Stimulated activated CD4-positive, alpha-beta T cell treated with anti-CD3 and anti-CD28 coated beads, TNF-alpha, amount 100 ng/mL, for 48 hours (primary cell): ENCODE measurements at places on chromosomes 12 and 14.

DNA sequence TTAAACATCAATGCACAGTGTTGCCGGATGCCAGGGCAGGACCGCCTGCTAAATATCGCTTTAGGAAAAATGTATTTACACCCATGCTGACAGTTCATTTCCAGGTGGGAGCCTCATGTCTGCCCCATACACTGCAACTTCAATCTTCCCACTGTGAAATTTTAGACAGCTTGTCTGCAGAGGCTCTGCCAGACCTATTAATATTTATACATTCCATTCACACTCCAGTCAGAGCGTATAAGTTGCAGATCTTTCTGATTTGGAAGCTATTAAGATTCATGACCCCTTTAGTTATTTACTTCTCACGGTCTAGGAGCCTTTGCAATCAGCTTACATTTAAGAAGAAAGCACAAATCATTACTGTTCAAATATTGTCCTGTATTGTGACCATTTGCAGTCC is 357.4 kb downstream of the ATP23 start:
- no peak for DNase-seq

DNA sequence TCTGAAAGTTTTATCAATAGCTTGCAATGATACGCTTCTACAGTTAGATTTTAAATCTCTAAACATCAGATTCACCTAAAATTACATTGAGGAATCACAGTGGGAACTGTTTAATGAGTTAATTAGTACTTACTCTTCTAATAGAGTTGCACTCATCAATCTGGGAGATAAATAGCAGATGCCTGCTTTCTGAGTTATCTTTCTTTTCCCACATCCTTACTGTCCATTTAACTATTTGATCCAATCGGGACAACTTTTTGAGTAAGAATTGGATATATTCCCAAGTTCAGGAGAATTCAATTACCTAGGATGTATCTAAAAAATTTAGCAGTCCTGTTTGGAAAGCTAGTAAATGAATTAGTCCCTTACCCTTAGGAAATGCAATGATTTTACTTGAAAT is 162.3 kb downstream of the KCNH5 start:
- no peak for DNase-seq

DNA sequence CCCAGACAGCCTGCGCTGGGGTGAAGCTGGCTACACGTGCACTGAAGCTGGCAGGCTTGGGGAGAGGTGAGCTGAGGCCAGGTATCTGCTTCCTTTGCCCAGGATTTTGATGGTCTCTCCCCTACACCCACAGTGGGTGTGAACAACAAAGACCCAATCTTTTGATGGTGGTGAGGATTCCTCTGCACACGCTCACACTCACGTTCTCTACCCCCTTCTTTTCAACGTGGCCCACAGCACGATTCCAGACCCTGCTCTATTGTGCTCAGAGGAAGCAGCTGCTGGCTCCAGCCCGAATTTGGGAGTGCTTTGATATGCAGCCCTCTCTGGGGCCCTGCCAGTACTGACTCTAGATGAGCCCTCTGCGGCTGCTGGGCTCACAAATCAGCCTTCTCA is 4.9 kb downstream of the CD9 start:
- DNase-seq: no peak

- DNase-seq: no peak
Measured at GRCh38 chr14:60981633-60982455, 799 bp downstream of the SLC38A6 start.

- no peak for DNase-seq
Measured at GRCh38 chr12:112749081-112749480, 42.5 kb upstream of the RPH3A start.

- DNase-seq: no peak
Measured at GRCh38 chr12:57089271-57090245, 644 bp downstream of the NAB2 start.

DNA sequence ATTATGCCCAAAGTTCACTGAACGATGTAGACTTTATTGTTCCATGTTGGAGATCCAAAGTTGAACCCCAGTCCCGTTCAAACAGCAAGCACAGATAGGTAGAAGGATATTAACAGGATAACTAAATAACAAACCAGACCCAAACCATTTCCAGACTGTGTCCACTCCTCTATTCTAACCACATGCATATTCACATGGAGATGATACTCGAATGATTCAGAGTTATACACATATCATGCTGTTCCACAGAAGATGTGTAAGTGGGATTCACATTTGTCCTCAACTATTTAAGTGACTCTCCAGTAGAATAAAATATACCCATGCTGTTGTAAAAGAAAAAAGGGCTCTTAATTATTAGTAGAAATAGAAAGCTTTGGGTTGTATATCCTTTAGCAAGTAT is 185.9 kb downstream of the ITPR2 start:
- DNase-seq: no peak

DNA sequence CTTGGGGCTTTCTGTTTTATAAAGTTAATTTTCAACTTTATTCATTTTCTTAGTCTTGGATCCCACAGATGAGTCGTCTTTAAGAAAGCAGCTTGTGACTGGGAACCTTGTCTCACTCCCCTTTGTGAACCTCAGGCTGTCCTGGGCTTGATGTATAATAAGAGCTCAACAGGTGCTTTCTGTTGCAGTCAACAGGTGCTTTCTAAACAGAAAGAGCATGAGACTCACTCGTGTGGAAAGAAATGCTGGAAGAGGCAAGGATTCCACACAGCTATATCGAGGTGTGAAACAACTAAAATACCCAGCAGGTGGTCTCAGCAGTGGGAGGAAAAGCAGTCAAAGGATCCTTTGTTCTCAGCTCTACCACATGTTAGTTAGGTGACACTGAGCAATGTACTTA is 398.9 kb downstream of the EGLN3 start:
- no peak for DNase-seq

DNA sequence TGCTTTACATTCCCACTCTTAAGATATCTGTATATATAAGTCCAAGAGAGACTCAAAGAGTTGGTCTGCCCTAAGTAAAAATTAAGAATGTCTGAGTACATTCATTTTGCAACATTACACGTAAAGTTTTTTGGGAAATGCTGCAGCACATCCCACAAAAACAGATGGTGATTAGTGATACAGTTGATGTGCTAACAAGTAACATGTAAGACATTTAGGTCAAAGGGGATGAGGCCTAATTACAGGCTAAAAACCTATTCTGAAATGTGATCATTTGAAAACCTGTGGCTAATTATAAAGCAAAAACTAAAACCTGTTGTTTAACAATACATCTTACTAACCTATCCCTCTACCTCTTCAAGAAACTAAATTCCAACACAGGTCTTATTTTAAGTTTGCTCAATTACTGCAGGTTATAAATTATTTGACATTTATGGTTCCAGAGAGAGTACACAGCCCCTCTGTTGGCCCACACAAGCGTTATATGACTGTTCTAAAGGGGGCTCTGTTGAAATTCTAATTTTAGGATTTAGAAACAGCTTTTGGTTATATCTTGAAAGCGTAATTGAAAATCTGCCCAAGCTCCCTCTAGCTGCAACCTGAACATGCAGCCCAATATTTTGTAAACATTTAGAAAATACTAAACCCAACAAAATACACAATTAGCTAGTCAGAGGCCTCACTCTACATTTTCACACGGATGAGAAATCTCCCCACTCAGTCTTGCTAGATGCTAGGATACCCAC is 42.9 kb downstream of the BRAP start:
- DNase-seq: no peak

DNA sequence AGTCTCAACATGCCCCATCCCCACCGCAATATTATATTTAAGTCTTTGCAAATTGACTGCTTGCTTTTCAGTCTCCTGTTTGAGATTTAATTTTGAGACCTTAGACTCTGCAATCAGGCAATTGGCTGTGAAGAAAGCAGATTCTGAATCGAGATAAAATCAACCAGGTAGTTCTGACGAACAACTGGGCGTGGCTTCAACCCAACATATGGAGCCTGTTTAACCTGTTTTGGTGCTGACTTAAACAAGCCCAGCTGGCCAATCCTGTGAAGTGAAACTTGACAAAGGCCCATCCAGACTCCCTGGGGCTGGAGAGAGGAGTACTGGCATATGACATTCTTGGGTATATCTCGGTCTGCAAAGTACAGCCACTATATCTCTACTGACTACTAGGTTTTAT is 9.8 kb upstream of the CIPC start:
- DNase-seq: no peak

DNA sequence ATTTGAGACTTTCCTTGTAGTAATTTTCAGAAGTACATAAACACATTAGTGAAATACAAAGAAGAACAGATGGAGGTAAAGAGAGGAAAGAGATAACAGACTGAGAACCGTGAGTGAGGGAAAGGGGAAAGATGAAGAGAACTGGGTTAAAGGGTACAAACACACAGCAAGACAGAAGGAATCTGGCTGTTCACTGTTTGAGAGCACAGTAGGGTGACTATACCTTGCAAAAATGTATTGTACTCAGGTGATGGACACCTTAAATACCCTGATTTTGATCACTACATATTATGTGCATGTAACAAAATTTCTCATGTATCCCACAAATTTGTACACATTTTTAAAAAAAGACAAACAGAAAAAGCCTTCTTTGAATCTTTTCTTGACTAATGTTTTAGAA is 2.7 kb upstream of the TRHDE start:
- DNase-seq: no peak

DNA sequence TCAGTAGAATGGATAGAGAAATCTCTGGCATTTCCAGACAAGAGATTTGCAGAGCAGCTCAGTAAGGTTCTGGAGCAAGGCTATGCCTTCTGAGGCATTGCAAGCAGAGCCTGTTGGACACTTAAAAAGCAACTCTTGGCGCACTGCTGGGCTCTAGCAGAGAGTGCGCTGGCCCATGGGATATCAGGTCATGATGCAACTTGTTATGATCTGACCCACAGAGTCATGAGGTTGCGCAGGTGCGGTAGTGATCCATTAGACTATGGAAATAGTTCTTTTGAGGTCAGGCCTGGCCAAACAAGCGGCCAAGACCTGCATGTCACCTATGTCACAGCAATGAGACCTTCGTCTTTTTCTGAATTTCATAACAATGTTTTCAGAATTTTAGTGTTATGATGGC is 168.6 kb downstream of the TMTC3 start:
- DNase-seq: no peak

GRCh38 chr12:69474456-69474855 is 4.3 kb downstream of the FRS2 start:
- no peak for DNase-seq

GRCh38 chr12:124686370-124687173 is 119.2 kb upstream of the NCOR2 start:
- DNase-seq: no peak

- DNase-seq: no peak
Measured at GRCh38 chr12:93790472-93791152, 113.4 kb downstream of the CRADD start.

GRCh38 chr12:9648701-9649531 is 20.6 kb upstream of the CLEC2D start:
- DNase-seq: no peak

- DNase-seq: no peak
Measured at GRCh38 chr12:82757656-82758055, 71.0 kb downstream of the TMTC2 start.

DNA sequence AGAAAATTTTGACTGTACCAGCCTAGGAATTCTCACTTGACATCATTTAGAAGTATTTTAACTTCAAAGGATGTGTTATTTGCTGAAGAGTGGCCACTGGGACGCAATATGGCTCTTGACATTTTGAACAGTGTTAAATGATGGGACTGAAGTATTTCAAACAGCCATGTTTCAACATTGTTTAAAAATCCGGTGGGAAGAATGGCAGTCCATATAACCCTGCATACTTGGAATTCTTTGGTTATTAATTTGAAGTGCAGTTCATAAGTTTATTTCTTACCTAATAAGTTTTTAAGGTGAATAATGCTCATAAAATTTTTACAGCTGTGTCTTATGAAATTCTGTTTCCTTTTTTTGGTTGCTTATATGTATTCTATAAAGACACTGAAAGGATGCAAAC is 8.3 kb downstream of the TMTC2 start:
- DNase-seq: no peak

DNA sequence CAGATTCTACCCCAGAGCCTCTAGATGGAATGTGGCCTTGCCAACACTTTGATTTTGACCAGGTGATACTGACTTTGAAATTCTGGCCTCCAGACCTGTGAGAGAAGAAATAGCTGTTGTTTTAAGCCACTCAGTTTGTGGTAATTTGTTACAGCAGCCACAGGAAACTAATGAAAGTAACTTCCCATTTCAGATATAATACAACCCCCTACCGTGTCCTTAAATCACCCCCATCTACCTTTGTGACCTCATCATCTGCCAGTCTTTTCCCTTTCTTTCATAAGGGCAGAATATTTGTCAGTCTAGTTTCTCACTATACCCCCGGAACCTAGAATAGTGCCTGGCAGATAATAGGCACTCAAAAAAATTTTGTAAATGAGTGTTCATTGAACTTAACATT is 39.6 kb downstream of the PPP4R4 start:
- DNase-seq: no peak

DNA sequence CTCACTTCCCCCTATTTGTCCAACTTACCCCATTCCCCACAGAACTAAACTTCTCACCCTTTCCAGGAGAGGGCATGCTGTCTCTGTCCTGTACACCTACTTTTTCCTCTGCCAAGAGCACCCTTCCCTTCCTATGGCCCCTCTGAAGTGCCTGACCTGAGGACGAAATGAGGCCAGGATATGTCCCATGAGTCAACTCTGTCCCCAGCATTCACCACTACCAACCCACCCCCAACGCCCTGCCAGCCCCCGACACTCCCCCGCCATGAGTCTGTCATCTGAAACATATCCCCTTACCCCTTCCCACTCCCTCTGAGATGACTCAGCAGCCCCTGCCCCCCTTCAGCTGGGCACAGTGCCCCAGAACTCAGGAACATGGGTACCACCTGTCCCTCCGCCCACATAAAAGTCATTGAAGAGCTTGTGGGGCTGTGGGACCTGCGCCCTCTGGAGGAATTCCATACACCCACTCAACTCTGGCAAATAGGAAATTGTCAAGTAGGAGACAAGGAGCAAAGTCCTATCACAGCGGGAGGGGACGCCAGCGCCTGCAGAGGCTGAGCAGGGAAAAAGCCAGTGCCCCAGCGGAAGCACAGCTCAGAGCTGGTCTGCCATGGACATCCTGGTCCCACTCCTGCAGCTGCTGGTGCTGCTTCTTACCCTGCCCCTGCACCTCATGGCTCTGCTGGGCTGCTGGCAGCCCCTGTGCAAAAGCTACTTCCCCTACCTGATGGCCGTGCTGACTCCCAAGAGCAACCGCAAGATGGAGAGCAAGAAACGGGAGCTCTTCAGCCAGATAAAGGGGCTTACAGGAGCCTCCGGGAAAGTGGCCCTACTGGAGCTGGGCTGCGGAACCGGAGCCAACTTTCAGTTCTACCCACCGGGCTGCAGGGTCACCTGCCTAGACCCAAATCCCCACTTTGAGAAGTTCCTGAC is 26.3 kb downstream of the ITGA7 start:
- no peak for DNase-seq
